ENCODE measurements at places on chromosomes 1 and 21.
A peak's percentile ranks its signal among the peaks of the same experiment; 100 is the strongest.

DNA sequence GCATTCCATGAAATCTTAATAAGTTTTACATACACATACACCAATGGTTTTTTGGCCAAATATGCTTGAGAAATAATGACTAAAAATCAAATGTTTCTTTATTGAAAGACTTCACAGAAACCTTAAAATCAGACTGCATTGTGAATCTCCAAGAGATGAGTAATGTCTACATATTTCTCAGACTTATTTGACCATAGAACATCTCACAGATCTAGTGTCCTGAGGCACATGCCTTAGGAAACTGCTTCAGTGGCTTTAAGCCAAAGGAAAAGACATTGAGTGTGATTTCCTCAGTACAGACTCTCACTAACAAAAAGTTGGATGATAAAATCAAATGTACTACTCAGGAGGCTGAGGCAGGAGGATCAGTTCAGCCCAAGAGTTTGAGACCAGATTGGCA is 6.2 kb upstream of the C1orf105 start:
- DNase-seq, result no peak

DNA sequence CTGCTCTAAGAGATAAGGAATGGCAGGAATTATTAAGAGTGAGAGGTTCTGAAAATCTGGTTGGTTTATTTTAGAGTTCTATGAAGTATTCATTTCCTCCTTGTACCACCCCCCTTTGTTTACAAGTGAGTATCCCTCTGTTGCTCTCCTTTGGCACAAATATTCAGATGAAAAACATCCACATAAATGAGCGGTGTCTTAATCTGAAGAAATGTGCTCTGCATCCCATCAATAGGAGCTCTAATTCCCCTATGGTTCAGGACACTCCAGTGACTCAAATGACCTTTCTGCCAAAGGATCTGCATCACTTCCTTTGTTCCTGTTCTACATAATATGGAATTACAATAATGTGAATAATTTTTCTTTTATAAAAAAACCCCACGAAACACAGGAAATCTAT is 16.6 kb downstream of the DDAH1 start:
- peak; percentile 39 for DNase-seq

DNA sequence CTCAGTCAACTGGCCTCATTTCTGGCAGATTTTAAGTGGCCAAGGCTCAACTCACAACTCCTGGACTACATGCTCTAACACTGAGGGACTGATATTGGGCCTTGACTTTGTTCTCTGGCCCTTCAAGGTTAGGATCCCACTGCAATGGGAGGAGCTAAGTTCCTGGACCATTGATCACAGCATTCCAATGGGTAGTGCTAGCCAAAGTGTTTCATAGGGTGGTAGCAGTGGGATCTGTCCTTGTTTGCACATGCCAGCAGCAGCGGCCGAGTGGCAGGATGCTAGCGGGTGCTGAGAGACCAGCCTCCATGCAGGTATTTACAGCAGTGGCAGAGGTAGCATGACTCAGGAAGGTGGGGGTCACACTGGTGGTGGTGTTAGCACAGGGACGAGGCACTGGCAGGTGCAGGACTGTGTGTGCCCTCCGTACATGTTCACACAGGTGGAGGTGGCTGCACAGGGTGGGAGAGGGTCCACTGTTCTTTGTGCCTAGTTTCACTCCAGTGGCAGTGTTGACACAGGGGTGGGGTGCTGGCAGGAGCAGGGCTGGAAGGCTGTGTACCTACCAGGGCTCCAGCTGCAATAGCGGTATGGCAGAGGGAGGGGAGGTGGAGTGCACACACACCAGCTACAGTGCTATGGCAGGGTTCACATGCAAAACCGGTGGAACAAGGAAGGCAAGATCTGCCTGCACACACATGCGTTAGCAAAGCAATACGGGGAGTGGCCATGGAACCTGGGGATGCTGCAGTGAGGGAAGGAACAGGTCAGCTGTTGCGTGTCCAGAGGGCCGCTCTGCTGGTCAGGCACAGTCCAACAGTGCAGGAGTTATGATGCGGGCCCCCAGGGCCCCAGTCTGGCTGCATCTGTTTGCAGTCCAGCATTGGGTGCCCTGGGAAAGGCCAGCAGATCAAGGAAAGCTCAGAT is 51.7 kb downstream of the COL24A1 start:
- DNase-seq, result no peak

DNA sequence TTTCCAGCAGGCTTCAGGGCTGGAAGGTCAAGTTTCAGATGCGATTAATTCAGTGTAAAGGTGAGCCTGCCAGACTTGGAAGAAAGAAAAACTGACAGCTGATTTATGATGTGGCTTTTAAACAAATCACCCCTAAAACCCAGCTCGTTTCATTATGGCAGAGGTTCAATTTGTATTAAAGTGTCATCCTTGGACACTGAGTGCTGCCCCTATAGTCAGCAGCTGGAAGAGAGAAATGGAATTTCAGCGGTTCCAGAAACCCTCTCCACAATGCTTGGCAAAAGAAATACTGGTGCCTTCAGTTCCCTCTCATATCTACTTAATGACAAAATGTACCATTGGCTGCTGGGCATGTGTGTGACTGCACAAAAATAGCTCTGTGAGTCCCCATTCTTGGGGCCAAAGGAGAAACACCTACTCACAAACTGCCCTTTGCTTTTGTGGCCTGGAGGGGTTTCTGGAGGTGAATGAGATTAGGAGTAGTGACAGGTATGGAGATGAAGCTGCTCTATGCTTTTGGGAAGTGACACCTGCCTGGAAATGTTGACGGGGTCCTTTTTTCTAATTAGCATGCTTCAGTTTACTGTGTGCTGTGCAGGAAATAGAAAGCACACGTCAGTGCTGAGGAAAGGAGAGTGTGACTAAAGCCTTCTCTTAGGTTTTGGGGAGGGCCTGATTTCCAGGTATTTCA is 95.1 kb upstream of the TSPAN2 start:
- no peak for DNase-seq

GRCh38 chr1:68107771-68108170 is 57.3 kb upstream of the DIRAS3 start:
- DNase-seq, result no peak

GRCh38 chr1:45353685-45354084 is 13.4 kb upstream of the MUTYH start:
- DNase-seq, result no peak

GRCh38 chr1:235923466-235924021 is 56.8 kb upstream of the LYST start:
- DNase-seq, result no peak

DNA sequence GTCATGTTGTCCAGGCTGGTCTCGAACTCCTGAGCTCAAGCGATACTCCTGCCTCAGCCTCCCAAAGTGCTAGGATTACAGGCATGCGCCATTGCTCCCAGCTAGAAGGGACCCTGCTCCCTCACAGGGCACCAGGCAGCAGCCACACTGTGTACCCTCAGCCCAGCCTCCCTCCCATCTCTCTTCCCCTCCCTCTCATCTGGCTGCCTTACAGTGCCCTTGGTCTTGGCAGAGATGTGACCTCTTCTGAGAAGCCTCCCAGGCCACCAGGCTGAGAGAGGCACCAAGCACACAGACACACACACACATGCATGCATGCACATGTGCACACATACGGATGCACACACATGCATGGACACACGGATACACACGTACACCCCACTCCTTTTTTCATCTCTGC is 25.0 kb downstream of the EPHA2 start:
- DNase-seq, result no peak

DNA sequence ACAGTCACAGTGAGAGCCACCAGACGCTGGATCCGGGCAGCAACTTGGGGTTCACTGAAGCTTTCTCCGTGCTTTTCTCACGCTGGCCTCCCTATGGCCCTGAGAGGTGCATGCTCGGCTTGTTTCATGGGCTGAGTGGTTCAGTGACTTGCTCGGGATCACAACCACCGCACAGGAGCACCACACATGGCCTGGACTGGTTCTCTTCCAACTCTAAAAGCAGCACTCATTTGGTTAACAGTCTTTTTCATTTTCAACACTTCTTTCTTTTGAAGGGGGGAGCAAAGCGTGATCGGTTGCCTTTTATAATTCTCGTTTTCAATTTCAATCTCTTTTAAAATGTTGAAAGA is 26.2 kb downstream of the UBIAD1 start:
- DNase-seq, result no peak

DNA sequence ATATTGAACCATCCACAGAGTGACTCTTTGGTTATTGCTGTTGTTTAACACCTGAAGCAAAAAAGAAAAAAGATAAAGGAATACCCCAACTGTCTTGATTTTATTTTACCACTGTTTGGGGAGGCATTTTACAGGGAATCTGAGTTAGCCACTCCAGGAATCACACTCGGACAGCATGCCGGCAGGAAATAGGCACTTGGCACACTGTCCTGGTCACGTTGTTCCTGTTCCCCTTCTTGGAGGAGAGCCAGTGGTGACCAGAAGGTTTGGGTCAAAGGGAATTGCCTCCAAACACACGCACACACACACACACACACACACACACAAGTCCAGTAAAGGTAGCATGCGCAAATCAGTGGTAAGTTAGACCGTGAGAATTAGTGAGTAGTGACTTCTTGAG is 13.8 kb downstream of the RGS4 start:
- DNase-seq, result no peak

GRCh38 chr1:208309771-208310170 is 65.6 kb upstream of the PLXNA2 start:
- DNase-seq, result no peak

- DNase-seq, result no peak
Measured at GRCh38 chr1:241045659-241046058, 311.3 kb downstream of the RGS7 start.

- DNase-seq, result no peak
Measured at GRCh38 chr1:241672301-241672700, 20.2 kb downstream of the WDR64 start.

- DNase-seq, result no peak
Measured at GRCh38 chr1:218411101-218411500, 66.0 kb downstream of the TGFB2 start.

- DNase-seq, result no peak
Measured at GRCh38 chr1:184753608-184754475, 816 bp downstream of the EDEM3 start.

Data from HS-27A (cell line).